Tongue (tissue), 3 donors: ENCODE measurements at places on chromosomes 3 and 15.

DNA sequence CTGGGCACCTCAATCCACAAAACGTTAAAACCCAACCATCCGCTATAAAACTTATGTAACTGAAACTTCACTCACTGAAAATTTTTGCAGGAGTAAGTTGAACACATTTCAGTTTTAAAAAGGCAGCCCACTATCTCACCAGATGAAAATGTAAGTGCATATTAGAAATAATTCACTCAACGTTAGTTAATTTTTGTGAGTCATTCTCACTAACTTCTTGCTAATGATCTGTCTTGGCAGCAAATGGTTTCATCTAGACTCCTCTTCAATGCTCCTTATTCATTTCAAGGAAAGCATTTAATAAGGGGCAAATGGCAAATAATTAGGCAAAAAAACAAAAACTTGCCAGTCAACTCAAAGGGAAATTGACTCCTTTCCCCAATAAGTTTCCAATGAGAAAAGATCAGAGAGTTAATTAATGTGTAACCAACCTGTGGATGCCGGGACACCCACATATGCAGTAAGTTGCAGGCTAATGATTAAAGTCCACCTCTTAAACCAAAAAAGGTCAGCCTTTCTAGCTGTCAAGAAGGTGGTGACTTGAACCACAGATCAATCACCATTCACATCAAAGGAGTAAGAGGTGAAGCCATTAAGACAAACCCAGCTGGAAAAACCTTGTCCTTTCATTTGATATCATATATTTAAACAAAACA, 22.9 kb upstream of the PRICKLE2 start:
- DNase-seq = no peak

DNA sequence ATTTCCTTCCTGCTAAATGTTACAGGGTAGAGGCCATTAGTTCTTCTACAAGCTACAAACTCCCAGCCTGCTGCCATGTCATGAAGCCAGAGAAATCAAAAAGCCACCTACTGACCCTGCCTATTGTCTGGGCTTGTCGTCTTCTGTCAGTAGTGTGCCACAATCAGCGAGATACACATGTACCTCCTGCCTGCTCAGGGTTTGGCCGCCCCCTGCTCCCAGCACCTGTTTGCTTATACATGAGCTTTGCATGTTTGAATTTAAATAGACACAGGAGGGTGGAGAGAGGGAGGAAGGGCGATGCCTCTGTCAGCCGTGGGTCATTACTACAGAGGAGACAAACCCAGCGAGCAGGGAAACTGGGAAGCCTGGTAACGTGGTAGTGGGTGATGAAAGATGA, 106.1 kb downstream of the ROBO2 start:
- no peak for DNase-seq

DNA sequence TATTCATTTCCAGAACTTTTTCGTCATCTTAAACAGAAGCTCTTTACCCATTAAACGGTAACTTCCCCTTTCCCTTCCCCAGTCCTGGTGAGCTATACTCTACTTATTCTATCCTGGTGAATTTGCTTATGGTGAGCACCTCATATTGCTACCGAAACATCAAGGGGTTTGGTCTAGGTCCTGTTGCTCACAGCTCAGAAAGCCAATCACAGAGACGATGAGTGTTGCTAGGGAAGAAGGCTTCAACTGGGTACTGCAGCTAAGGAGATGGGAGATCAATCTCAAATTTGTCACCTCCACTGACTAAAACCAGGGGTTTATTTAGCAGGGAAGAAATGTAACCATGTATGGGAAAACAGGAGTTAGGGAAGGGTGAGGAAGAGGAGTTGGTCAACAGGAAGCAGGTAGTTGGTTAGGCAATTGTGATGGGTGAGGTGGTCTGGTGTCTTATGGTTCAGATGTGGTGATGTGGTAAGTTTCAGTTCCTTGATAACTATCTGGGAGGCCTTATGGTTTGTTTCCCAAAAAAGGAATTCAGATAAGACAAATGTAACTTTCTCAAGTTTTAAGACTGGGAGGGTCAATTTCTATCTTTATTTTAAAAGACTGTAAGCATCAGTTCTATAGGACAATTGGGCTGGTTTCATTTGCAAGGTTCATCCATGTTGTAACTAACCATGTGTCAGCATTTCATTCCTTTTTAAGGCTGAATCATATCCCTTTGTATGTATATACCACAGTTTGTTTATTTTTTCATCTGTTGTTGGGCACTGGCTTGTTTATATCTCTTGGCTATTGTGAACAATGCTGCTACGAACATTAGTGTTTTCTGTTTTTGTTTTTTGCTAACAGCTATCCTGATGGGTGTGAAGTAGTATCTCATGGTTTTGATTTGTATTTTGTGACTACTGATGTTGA, 24.3 kb downstream of the ARHGAP11B start:
- DNase-seq = no peak

- no peak for DNase-seq
Measured at GRCh38 chr3:197337656-197338055, 39.2 kb upstream of the DLG1 start.

- no peak for DNase-seq
Measured at GRCh38 chr3:57815036-57815435, 58.9 kb downstream of the SLMAP start.

DNA sequence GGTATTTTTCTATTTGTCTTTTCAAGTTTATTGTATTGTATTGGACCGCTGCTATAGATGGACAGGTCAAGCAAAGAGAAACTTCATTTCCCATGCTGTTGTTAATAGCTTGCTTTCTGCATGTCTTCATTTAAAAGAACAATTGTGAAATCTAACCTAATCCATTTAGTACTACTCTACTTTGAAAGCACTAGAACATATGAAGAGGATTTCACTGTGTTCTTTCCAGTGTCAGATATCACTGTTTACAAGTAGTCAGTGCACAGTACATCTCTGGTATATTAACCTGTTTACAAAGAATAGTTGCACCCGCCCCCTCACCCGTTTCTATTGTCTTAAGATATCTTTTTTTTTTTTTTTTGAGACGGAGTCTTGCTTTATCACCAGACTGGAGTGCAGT, 21.8 kb upstream of the EDEM1 start:
- DNase-seq = no peak
